ENCODE measurements at places on chromosomes 13 and 19.
A peak's percentile ranks its signal among the peaks of the same experiment; 100 is the strongest.

- no peak for DNase-seq
Observed at GRCh38 chr13:42997381-42997780, 5.3 kb upstream of the EPSTI1 start.

- no peak for DNase-seq
Observed at GRCh38 chr13:33497146-33497845, 211.7 kb upstream of the STARD13 start.

DNA sequence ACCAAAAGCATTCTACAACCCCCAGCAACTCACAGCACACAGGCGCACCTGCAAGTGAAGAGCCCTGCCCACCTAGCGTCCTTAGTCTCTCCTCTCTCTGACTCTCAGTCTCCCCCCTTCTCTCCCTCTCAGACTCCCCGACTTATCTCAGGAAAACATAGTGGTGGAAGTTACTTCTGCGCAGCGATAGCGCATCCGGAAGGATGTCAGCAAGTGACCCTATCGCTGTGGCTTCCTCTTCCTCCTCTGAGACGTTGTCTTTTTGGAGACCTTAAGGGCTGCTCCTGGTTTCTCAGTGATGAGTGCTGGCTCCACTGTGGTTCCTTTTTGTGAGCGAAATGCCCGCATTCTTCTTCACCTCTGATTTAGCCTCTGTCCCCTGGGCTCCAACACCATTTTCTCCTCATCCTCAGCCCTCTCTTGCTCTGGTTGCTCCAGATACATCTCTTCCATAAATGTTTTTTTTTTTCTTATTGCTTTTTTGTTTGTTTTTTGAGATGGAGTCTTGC is 1.4 kb upstream of the YIF1B start:
- no peak for DNase-seq

- no peak for DNase-seq
Observed at GRCh38 chr19:33712268-33712667, 84.4 kb upstream of the KCTD15 start.

- DNase-seq = no peak
Observed at GRCh38 chr13:49676581-49677298, 14.5 kb downstream of the EBPL start.

- no peak for DNase-seq
Observed at GRCh38 chr13:59144700-59145099, 1019.0 kb downstream of the DIAPH3 start.

DNA sequence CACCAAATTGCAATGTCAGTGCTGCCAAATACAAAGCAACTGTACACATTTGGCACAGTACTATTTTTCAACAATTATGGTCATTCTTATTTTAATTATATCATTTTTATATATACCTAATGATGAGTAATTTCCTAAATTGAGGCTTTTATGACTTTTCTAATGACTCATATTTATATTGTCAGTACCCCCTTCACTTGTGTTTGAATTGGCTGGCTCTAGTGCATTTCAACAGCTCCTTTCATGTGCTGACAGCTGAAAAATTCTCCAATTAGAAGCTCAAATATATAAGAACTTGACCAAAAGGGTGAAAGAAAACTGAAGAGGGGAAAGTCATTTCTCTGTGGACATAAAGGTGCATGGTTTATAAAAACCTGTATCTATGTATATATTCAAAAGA is 263.3 kb downstream of the SLITRK1 start:
- no peak for DNase-seq

DNA sequence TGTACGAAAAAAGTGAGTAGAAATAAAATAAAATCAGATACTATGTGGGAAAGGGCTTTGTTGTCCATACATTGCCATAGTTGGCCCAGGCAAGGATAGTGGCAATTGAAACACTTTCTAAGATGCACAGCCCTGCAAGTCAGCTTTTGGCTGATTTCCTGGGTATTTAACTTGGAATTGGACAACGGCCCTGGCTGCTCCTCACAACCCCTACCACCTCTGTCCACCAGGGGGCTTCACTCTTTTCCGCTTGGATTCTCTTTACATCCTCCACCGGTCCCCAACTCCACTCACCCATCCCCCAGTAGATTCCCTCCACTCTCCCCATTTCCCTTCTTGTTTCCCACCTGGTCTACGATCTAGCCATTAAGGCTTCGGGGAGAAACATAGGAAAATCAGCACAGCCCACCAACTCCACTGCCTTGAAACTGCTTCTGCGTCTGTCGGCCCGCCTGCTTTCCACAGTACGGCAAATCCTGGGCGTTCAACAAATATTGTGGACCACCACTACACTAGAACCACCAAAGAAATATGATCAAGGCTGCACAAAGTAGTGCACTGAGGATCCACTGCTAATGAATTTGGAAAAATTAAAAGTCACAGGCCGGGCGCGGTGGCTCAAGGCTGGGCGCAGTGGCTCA is 48.6 kb upstream of the GTF3A start:
- DNase-seq = peak; percentile 43

DNA sequence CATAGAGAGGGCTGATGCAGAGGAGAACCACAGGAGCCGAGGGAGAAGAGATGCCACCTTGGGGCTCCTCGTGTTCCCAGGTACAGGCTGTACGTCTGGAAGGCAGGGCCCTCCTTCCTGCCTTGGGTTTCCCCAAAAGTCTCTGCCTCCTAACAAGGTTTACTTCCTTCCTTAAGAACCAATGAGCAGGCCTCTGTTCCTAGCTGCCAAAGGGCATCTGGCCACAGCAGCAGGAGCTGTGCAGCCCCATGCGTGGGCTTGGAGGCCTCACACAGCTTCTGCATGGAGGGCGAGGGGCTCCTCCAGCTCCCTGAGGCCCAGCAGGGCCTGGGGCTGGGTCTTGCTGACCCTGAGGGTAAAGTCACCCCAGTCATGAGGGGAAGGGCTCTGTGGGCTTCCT is 40.6 kb upstream of the TSHZ3 start:
- DNase-seq = no peak

GRCh38 chr19:17796013-17796837 is 1.3 kb downstream of the B3GNT3 start:
- no peak for DNase-seq

GRCh38 chr19:49975051-49975450 is 14.1 kb upstream of the SIGLEC11 start:
- DNase-seq = no peak

DNA sequence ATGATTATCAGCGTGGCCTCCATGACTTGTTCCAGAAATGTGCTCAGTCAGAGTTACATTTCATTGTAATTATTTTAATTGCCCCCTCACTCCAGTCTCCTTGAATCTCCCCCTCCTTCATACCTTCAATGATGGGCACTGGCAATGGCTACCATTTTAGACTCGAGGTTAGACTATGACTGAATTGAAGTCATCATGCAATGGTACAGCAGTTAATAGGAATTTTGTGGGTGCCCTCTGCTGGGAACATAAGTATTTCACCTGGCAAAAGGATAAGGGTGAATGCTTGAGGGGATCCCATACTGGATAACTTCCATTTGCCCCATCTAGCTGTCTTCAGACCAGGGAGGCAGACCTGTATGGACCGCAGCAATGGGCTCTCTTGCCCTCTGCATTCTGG is 32.2 kb upstream of the USP12 start:
- no peak for DNase-seq

GRCh38 chr13:77168237-77168636 is 141.3 kb upstream of the FBXL3 start:
- DNase-seq = no peak

DNA sequence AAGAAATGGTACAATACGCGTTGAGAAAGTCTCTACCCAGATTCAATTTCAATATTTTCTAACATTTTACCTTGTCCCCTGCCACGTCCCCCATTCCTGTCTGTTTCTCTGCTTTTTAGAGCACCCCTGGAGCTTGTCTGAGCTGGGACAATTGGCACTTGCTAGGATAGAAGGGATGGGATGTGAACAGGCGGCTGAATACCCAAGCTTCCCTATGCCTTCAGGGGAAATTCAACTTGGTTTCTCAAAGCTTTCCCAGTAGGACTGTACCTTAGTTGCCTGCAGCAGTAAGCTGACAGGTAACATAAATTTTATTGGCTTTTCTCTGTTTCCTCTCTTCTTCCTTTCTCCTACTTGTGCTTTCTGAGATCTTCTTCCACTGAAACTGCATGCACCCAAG is 1663.3 kb downstream of the EFNB2 start:
- no peak for DNase-seq

- no peak for DNase-seq
Observed at GRCh38 chr19:46932346-46932745, 71.5 kb downstream of the ARHGAP35 start.

- DNase-seq = no peak
Observed at GRCh38 chr13:22703601-22704209, 477.1 kb upstream of the SGCG start.

DNA sequence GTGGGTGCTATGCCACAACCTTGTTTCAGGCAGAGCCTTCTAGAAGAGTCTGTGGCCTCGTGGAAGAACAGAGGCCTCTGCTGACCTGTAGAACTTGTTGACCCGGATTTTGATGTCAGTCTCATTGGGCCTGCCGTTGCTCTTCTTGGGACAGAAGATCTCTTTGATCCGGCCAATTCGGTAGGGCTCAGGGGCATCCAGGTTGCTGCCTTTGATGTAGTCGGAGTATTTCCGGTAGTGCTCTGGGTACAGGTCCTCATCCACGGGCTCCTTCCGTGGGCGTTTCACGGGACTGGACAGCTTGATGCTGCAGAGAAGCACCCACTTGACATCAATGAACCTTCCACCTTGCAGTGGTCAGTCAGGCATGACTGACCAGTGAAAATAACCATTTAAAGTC is 24.0 kb upstream of the EIF3G start:
- DNase-seq = no peak

DNA sequence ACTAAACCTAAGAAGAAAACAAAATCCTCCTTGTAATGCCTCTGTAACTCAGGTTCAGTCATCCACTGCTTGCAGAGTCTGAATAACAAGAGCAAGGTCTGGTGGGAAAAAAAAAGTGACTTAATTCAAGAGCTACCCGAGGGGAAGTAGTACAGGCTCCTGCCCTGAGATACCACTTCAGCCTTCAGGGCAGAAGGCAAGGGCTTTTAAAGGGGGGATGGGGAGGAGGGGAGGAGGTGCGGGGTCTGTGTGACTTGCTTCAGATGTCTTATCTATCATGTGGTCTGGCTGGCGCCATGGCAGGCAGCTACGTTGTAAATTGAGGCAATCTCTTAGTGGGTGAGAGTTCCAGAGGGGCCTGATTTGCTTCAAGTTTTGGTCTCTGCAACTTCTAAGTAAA is 66.7 kb downstream of the LRRC63 start:
- DNase-seq = no peak

DNA sequence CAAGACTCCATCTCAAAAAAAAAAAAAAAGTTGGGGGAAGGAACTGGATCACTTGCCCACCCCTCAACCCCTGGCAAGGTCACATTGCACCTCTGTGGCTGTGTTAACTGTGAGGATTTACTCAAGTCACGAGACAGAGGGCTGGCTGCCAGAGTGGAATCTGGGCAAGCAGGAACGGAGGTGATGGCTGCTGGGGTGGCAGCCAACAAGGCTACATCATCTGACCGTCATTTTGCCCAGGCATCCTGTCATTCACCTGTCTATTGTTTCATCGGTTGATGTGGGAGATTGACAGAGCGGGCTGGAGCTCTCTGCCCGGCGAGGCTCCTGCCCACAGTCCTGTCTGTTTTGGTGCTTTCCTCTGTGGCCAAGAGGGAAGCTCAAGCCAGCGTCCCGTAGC is 75.7 kb downstream of the DPF1 start:
- no peak for DNase-seq

DNA sequence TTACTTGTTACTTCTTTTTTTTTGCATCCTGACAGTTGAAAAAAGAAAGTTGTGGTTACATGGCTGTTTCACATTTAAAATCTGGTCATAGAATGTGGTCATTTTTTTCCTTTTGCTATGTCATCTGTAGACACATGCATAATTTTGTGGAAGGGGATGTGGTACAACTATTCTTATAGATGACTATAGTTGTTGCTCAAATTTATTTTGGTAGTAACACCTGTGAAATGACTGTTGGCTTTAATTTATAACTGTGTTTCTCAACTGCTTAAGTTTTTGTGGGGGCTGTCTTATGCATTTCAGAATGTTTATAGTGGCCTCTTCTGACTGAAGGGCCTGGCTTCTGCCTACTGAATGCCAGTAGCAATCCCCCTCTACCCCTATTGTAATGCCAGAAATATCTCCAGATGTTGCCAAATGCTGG is 130.5 kb downstream of the PAN3 start:
- DNase-seq = no peak

GRCh38 chr13:26822146-26822545 is 61.6 kb upstream of the GPR12 start:
- no peak for DNase-seq

- no peak for DNase-seq
Observed at GRCh38 chr13:110854866-110855265, 60.0 kb downstream of the ANKRD10 start.
